GM12865 (cell line): ENCODE measurements at places on chromosomes 16 and 17.

GRCh38 chr16:82612263-82612662 lies 14.5 kb upstream of the CDH13 start:
- no peak for DNase-seq

GRCh38 chr16:54389836-54390494 lies 103.4 kb upstream of the IRX3 start:
- no peak for DNase-seq

DNA sequence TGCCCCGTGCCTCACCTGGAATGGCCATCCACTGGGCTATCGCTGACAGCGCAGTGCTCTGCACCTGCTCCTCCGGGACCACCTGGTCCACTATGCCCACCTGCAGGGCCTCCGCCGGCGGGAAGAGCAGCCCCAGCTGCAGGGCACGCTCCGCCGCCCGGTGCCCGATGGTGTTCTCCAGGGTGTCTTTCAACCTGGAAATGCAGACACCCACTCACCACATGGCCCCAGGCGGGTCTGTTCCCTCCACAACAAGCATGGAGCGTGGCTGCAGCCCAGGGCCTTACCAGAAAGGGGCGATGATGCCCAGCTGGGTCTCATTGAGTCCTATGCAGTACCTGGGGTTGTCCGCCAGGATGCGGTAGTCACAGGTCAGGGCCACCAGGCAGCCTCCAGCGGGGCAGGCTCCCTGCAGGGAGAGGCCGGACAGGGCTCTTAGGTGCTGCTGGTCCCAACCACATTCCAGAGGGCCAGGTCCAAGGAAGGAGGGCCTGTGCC lies 6.8 kb downstream of the DNASE1L2 start:
- DNase-seq: no peak

- DNase-seq: peak; percentile 73
Measured at GRCh38 chr17:8079291-8080207, 8.0 kb downstream of the ALOX12B start.

- no peak for DNase-seq
Measured at GRCh38 chr17:10087355-10087754, 111.1 kb downstream of the GAS7 start.

DNA sequence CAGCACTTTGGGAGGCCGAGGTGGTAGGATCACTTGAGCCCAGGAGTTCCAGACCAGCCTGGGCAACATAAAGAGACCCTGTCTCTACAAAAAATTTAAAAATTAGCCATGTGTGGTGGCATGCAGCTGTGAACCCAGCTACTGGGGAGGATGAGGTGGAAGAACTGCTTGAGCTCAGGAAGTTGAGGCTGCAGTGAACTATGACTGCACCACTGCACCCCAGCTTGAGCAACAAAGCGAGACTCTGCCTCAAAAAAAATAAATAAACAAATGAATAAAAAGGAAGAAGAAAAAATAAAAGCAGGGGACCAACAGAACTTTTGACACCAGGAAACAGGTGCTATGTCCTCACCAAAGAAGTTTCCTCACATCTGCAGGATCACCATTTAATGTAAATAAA lies 14.2 kb downstream of the TERF2 start:
- peak; percentile 26 for DNase-seq

GRCh38 chr17:4734857-4735475 lies 3.7 kb downstream of the MED11 start:
- no peak for DNase-seq

- no peak for DNase-seq
Measured at GRCh38 chr17:60080545-60080944, 1.8 kb upstream of the HEATR6 start.

DNA sequence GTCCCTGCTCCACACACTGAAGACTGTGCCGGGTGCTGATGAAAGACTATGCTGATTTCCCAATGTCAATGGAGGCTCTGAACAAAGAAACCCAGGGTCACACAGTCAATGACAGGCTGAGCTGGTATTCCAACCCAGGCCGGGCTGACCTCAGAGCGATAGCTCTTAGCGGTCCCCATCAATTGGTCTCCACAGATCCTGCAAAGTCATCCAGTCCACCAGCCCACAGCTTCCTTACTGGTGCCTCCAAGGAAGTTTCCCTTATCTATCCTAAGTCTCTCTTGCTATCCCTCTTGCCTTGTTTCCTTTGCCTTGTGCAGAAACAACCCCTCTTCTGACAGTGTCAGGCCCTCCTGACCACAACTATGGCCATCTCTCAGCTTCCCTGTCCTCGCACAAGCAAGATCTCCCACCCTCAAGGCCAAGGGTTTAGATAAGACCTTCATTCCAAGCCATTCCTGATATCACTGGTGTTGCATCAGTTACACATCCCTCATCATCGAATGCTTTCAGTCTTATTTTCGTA lies 52.7 kb upstream of the KSR1 start:
- no peak for DNase-seq

GRCh38 chr17:50798424-50799288 lies 31.3 kb upstream of the ANKRD40CL start:
- DNase-seq: no peak

GRCh38 chr17:47665655-47666054 lies 15.9 kb downstream of the KPNB1 start:
- no peak for DNase-seq

- DNase-seq: peak; percentile 67
Measured at GRCh38 chr16:85659805-85660511, 28.8 kb downstream of the GINS2 start.

DNA sequence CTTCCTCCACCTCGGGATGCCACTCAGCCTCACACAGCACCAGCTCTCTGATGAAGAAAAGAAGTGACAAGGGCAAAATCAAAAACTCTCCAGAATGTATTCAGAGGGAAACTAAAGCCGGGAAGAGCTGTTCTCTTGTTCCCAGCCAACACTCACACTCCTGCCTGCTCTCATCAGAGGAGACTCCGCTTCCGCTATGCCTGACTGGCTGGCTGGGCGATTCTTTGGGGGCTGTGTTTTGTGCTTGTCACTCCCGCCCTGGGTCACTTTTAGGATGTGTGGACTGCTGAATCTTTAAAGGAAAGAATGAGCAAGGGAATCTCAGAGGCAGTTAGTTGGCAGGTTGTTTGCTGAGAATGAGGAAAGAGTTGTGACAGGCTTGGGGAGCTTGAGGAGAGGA lies 54.6 kb upstream of the TBX2 start:
- no peak for DNase-seq

GRCh38 chr17:40333781-40334448 lies 24.9 kb downstream of the RARA start:
- DNase-seq: no peak

DNA sequence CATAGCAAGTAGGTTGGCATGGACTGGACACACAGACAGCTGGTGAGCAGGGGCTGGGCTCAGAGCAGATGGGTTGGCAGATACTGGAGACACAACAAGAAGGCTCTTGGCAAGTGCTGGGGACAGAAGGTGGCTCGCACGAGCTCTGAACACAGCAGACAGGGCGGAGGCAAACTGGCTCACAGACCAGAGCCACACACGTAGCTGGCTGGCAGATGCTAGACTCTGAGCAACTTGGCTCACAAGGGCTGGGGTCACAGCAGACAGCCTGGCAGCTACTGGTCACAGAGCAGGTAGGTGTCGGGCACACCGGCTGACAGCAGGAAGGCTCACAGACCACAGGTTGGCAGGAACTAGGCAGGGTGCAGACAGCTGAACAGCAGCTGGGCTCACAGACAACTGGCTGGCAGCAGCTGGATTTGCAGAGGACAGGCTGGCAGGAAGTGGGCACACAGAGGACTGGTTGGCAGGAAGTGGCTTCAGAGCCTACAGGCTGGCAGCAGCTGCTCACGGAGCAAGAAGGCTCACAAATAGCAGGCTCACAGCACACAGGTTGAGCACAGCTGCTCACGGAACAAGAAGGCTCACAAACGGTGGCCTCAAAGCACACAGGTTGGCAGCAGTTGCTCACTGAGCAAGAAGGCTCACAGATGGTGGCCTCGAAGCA lies 725 bp downstream of the KRTAP16-1 start:
- peak; percentile 57 for DNase-seq

GRCh38 chr16:72974142-72974769 lies 73.7 kb downstream of the ZFHX3 start:
- no peak for DNase-seq

GRCh38 chr17:61199431-61200338 lies 200.0 kb upstream of the TBX2 start:
- no peak for DNase-seq
